ENCODE measurements at places on chromosomes 5 and 9. TPM values are rescaled to one million over a fixed set of nuclear protein-coding genes. Genes with fewer than 3 reads are reported as not detected.

GRCh38 chr9:98810102-98810842, 2.8 kb downstream of the GALNT12 start:
- H3K4me3 ChIP-seq = no peak overlapping the region
- H3K4me1 ChIP-seq = peaks cover 10% of the 10 kb centered on the region
- DNase-seq = no peak
- H3K27ac ChIP-seq = no peak overlapping the region
- no peaks in the 10 kb centered on the region for H3K36me3 ChIP-seq

DNA sequence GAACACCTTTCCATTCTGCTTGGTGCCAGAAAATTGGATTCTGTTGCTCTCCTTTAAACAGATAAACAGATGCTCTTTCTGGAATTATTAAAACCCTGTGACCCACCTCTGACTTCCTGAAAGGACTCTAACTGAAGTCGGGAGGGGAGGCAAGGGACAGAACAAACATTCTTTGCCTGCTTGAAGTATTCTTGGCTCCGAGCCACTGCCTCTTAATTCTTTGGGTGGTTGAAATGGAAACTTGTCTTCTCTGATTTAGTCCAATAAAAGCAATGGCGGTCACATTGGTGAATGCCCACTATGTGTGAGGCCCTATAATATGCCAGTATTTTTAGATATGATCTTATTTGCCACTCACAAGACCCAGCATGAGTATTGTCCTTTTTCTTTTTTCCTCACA, 236.8 kb downstream of the SLIT3 start:
- DNase-seq = no peak
- no peak overlapping the region for H3K27ac ChIP-seq
- peaks cover 20% of the 10 kb centered on the region for H3K27me3 ChIP-seq
- H3K36me3 ChIP-seq = no peaks in the 10 kb centered on the region
- peaks cover 30% of the 10 kb centered on the region for H3K4me1 ChIP-seq

GRCh38 chr9:120186276-120186675, 393.7 kb downstream of the CDK5RAP2 start:
- no peak overlapping the region for H3K4me3 ChIP-seq
- no peaks in the 10 kb centered on the region for H3K36me3 ChIP-seq
- H3K27me3 ChIP-seq = peaks cover 41% of the 10 kb centered on the region

GRCh38 chr9:92312887-92313623, 12.1 kb downstream of the NOL8 start:
- DNase-seq = no peak
- peaks cover 65% of the 10 kb centered on the region for H3K36me3 ChIP-seq
- peaks cover 29% of the 10 kb centered on the region for H3K4me1 ChIP-seq
- H3K27me3 ChIP-seq = no peaks in the 10 kb centered on the region

DNA sequence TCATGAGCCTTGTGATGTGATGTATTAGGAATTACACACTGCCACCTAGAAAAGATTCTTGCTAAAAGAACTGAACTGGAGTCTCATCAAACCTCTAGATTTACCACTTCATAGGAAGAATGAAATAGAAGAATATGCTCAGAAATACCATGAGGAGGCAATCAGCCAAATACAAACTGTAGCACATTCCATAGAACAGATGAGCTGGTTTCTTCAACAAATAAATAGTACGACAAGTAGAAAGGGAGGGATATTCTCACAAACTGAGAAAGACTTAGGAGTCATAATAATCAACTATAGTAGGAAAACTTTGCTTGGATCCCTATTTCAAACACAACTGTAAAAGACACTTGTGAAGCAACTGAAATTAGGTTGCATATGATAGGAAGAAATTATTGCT, 15.4 kb downstream of the PLGRKT start:
- no peak overlapping the region for H3K27ac ChIP-seq
- no peak overlapping the region for H3K4me3 ChIP-seq
- no peak for DNase-seq
- peaks cover 12% of the 10 kb centered on the region for H3K36me3 ChIP-seq
- H3K27me3 ChIP-seq = no peaks in the 10 kb centered on the region

GRCh38 chr5:34749431-34749873, 89.5 kb upstream of the TTC23L start:
- H3K27ac ChIP-seq = no peak overlapping the region
- DNase-seq = no peak
- no peaks in the 10 kb centered on the region for H3K4me1 ChIP-seq
- H3K27me3 ChIP-seq = no peaks in the 10 kb centered on the region

DNA sequence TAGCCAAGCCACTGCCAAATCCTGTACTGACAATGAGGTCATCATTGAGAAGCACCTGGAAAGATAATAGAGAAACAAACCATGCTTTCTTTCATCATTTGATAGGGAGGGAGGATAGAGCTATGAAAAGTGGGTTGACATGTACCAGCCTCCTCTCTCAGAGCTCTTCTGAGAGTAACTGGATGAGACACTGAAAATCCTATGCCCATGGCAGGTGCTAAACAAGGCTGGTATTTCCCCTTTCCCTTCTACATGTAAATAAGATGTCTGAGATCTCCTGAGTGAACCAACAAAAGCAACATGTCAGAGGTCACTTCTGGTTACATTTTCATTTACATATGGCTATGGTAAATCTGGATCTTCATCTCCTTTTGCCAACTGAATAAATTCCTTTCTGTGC, 45.3 kb upstream of the TRAF1 start:
- H3K4me3 ChIP-seq = no peak overlapping the region
- no peak overlapping the region for H3K27ac ChIP-seq
- H3K36me3 ChIP-seq = no peaks in the 10 kb centered on the region
- no peak for DNase-seq

- no peaks in the 10 kb centered on the region for H3K4me1 ChIP-seq
- no peaks in the 10 kb centered on the region for H3K36me3 ChIP-seq
- DNase-seq = no peak
These were observed 19.8 kb downstream of the GPRIN1 start for GRCh38 chr5:176590035-176590717.

GRCh38 chr9:133199648-133200321, 9.3 kb downstream of the OBP2B start:
- H3K4me1 ChIP-seq = no peaks in the 10 kb centered on the region
- H3K36me3 ChIP-seq = no peaks in the 10 kb centered on the region
- H3K27me3 ChIP-seq = peaks cover 70% of the 10 kb centered on the region
- H3K4me3 ChIP-seq = peak overlapping the region; percentile 60
- DNase-seq = peak; percentile 36

- no peak overlapping the region for H3K4me3 ChIP-seq
- H3K27me3 ChIP-seq = no peaks in the 10 kb centered on the region
- H3K4me1 ChIP-seq = peaks cover 85% of the 10 kb centered on the region
- DNase-seq = no peak
- no peak overlapping the region for H3K27ac ChIP-seq
These were observed 18.8 kb downstream of the UBQLN1 start for GRCh38 chr9:83688921-83689320.

GRCh38 chr5:15554542-15554941, 54.6 kb downstream of the FBXL7 start:
- H3K36me3 ChIP-seq = no peaks in the 10 kb centered on the region
- H3K4me3 ChIP-seq = no peak overlapping the region
- H3K27ac ChIP-seq = no peak overlapping the region
- H3K4me1 ChIP-seq = peaks cover 25% of the 10 kb centered on the region

- peak overlapping the region; percentile 53 for H3K27ac ChIP-seq
- no peaks in the 10 kb centered on the region for H3K27me3 ChIP-seq
- no peaks in the 10 kb centered on the region for H3K36me3 ChIP-seq
- H3K4me3 ChIP-seq = no peak overlapping the region
These were observed 591.8 kb upstream of the CLINT1 start for GRCh38 chr5:158450751-158451171.

GRCh38 chr5:386432-387341, 56.3 kb upstream of the EXOC3 start:
- H3K4me1 ChIP-seq = no peaks in the 10 kb centered on the region
- H3K4me3 ChIP-seq = no peak overlapping the region
- no peak for DNase-seq
- H3K36me3 ChIP-seq = peaks cover 7% of the 10 kb centered on the region

- H3K4me1 ChIP-seq = no peaks in the 10 kb centered on the region
- no peak overlapping the region for H3K4me3 ChIP-seq
- no peaks in the 10 kb centered on the region for H3K36me3 ChIP-seq
- DNase-seq = no peak
- no peak overlapping the region for H3K27ac ChIP-seq
These were observed 10.3 kb upstream of the QRFP start for GRCh38 chr9:130906735-130907416.

GRCh38 chr5:74761241-74761640, 5.7 kb downstream of the GFM2 start:
- DNase-seq = no peak
- no peak overlapping the region for H3K4me3 ChIP-seq
- H3K27me3 ChIP-seq = no peaks in the 10 kb centered on the region
- H3K36me3 ChIP-seq = peaks cover 68% of the 10 kb centered on the region
- no peak overlapping the region for H3K27ac ChIP-seq
- H3K4me1 ChIP-seq = peaks cover 41% of the 10 kb centered on the region

- no peak overlapping the region for H3K27ac ChIP-seq
- H3K36me3 ChIP-seq = no peaks in the 10 kb centered on the region
- no peak overlapping the region for H3K4me3 ChIP-seq
- H3K4me1 ChIP-seq = peaks cover 15% of the 10 kb centered on the region
- DNase-seq = no peak
- H3K27me3 ChIP-seq = peaks cover 100% of the 10 kb centered on the region
These were observed 20.3 kb downstream of the LMX1B start for GRCh38 chr9:126633881-126634558.

- DNase-seq = no peak
- H3K4me3 ChIP-seq = no peak overlapping the region
- H3K36me3 ChIP-seq = peaks cover 50% of the 10 kb centered on the region
- H3K27me3 ChIP-seq = no peaks in the 10 kb centered on the region
- H3K27ac ChIP-seq = no peak overlapping the region
These were observed 6.1 kb downstream of the RPS14 start for GRCh38 chr5:150443242-150444075.

GRCh38 chr9:95463148-95464060, 53.4 kb downstream of the PTCH1 start:
- peak overlapping the region; percentile 70 for H3K27ac ChIP-seq
- no peak for DNase-seq
- H3K36me3 ChIP-seq = peaks cover 71% of the 10 kb centered on the region
- peaks cover 19% of the 10 kb centered on the region for H3K4me1 ChIP-seq

DNA sequence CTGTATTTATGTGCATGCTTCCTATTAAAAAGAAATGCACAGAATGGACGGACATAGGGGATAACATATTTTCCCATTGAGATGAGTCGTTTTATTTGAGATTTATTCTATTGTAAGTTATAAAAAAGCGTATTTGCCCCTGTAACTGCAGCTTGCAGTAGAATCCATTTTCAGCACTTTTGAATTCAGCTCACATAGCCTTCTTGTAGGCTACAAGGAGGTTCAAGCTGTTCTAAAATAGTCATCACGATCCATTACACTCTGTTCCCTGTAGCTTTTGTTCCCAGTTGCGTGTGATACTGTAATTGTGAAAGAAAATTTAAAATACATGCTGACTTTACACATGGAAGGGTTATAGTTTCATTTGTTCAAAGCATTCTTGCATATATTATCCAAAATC, 40.9 kb upstream of the POC5 start:
- peaks cover 4% of the 10 kb centered on the region for H3K27me3 ChIP-seq
- no peak overlapping the region for H3K4me3 ChIP-seq
- no peaks in the 10 kb centered on the region for H3K4me1 ChIP-seq
- DNase-seq = no peak

- no peak overlapping the region for H3K27ac ChIP-seq
- peaks cover 4% of the 10 kb centered on the region for H3K36me3 ChIP-seq
- no peaks in the 10 kb centered on the region for H3K27me3 ChIP-seq
- peaks cover 13% of the 10 kb centered on the region for H3K4me1 ChIP-seq
- DNase-seq = no peak
These were observed 21.7 kb downstream of the IL33 start for GRCh38 chr9:6237267-6237666.

GRCh38 chr5:142178651-142179050, 70.1 kb downstream of the NDFIP1 start:
- no peaks in the 10 kb centered on the region for H3K36me3 ChIP-seq
- peaks cover 16% of the 10 kb centered on the region for H3K4me1 ChIP-seq
- no peaks in the 10 kb centered on the region for H3K27me3 ChIP-seq
- no peak overlapping the region for H3K4me3 ChIP-seq

- H3K27me3 ChIP-seq = no peaks in the 10 kb centered on the region
- no peak overlapping the region for H3K27ac ChIP-seq
- peaks cover 5% of the 10 kb centered on the region for H3K36me3 ChIP-seq
- DNase-seq = no peak
- peaks cover 34% of the 10 kb centered on the region for H3K4me1 ChIP-seq
- no peak overlapping the region for H3K4me3 ChIP-seq
These were observed 79.4 kb downstream of the SLC1A3 start for GRCh38 chr5:36685631-36686288.

- peak; percentile 10 for DNase-seq
- no peak overlapping the region for H3K4me3 ChIP-seq
- H3K36me3 ChIP-seq = no peaks in the 10 kb centered on the region
- H3K4me1 ChIP-seq = peaks cover 24% of the 10 kb centered on the region
- no peak overlapping the region for H3K27ac ChIP-seq
These were observed 39.7 kb downstream of the PLPP7 start for GRCh38 chr9:131329241-131329641.

DNA sequence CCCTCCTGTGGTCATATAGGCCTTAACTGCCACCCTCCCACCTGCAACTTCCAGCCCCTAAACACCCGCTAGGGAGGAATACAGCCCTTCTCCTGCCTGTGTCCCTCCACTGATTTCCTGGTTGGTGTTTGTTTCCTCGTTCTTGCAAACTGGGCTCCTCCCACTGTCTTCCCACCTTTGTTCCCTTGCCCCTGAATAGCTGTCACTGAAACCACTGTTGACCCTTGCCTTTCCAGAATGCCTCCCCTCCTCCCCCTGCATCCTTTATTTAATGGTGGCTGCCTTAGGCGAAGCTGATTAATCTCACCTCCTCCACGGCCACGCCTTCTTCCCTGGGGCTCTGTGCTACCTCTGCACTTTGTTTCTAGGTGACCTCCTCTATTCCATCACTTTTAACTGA, 626.7 kb downstream of the BNC2 start:
- H3K27ac ChIP-seq = no peak overlapping the region
- no peak overlapping the region for H3K4me3 ChIP-seq
- H3K4me1 ChIP-seq = peaks cover 27% of the 10 kb centered on the region
- no peaks in the 10 kb centered on the region for H3K36me3 ChIP-seq

DNA sequence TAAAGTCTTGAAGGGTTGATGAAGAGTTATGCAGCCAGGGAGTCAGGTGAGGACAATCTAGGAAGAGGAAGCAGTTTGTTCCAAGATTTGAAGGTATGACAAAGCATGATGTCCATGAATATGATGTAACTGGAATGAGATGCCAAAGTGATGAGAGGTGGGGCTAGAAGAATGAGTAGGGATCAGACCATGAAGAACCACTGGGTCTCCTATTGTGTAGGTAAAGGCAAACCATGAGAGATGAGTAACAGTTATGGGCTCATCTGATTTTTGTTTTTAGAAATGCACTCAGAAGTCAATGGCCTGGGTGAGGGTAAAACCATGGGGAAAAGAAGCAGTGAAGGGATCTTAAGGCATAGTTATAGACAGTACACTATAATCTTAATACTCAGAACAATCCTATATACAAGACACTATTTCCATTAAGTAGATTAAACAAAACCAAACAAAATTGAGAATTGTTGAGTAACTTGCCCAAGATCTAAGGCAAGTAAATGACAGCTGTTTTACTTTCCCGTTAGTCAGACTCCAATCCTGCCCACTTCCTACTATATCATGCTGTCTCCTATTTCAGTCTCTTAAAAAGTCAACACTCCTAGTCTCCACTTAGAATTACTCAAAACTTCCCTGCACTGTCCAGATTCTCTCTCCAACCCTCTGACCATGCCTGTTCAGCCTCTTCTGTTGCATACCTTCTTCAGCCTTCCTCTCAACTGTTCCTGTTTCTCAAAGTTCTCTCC, 393.8 kb upstream of the MEF2C start:
- no peak for DNase-seq
- no peaks in the 10 kb centered on the region for H3K27me3 ChIP-seq
- H3K4me3 ChIP-seq = no peak overlapping the region
- no peak overlapping the region for H3K27ac ChIP-seq

The PPP2CA gene
- total RNA-seq = 163 TPM

The GABRA6 gene
- not detected for total RNA-seq

The CCNJL gene
- total RNA-seq = 6.5 TPM

The SPEF2 gene
- 2.7 TPM for total RNA-seq

Data from left ventricle myocardium inferior (tissue), 1 donor.